Hypothalamus (tissue), 51 donors: ENCODE measurements at places on chromosomes 3 and 15.

GRCh38 chr3:46699676-46700523 is 1.3 kb upstream of the TMIE start:
- no peak for DNase-seq

DNA sequence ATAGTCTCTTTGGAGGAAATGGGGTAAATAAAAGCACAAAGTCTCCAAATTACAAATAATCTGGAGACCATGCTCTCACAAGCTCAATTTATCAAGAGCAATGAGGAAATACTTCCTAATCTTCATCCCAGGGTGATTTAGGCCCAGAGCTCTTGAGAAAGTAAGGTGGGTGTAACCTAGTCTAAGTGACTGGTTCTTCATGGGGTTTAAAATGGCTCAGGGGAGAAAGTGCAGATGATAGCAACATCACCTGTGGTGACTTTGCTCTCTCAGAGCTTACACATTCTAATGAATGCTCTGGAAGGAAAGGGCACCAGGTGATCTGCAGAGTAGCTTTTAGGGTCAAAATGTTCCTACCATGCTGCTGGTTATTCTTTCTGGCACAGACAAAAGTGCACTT is 118.4 kb upstream of the TP63 start:
- no peak for DNase-seq

GRCh38 chr3:177680472-177680821 is 483.2 kb upstream of the TBL1XR1 start:
- no peak for DNase-seq

- DNase-seq, result no peak
Measured at GRCh38 chr3:99568663-99569335, 69.6 kb upstream of the COL8A1 start.

- no peak for DNase-seq
Measured at GRCh38 chr15:88043396-88043795, 213.1 kb downstream of the NTRK3 start.

- DNase-seq, result no peak
Measured at GRCh38 chr3:62863648-62864047, 11.6 kb downstream of the CADPS start.

DNA sequence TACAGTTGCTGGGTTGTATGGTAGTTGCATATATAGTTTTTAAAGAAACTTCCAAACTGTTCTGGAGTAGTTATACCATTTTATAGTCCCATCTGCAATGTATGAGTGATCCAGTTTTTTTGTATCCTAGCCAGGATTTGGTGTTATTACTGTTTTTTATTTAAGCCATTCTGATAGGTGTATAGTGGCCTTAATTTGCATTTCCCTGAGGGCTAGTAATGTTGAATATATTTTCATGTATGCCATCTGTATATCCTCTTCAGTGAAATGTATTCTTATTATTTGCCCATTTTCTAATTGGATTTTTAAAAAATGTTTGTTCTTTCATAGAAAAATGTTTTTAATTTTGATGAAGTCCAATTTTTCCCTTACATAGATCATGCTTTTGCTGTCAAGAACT is 29.2 kb downstream of the PXK start:
- DNase-seq, result no peak

DNA sequence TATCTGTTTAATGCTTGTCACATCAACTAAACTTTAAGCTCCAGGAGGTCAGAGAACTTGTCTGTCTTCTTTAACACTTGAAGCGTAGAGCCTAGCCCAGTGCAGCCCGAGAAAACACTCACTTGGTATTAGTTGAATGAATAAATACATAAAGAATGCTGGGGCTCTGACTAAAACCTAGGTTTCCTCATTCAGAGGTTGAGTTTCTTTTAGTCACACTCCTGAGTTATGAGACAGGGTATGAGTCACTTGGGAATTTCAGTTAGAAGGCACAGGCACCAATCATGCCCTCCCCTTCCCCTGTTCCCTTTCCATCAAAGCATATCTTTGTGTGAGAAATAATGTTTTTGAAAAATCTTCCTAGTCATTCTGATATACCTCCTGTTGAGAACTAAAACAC is 589.8 kb upstream of the DPPA4 start:
- DNase-seq, result no peak

GRCh38 chr15:55118344-55118870 is 78.3 kb downstream of the RSL24D1 start:
- no peak for DNase-seq

DNA sequence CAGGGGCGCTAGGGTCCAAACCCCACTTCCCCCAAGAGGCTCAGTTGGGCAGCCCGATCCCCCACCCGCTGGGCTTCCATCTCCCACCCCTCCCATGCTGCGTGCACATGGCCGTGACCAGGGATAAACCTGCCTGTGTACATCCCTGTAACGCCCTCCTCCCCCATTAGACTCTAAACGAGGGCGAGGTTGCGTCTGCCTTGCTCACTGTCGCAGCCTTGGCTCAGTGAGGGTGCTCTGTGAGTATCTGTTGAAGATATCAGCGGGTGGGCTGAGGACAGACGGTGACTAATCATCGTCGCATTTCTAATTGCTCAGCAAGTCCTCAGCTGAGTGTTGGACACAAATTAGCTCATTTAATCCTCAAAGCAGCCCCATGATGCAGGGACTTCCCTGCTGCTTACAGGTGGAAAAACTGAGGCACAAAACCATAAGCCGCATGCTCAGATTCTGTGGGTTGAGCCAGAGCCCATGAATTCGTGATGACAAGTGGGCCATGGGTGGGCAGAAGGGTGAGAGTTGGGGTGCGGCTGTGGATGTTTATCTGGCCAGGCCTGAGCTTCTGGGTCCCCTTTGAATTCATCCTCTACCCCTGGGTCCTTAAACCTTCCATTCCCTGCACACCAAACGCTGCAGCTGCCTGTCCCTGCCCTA is 26.0 kb downstream of the FBLN2 start:
- no peak for DNase-seq
